CD4-positive, alpha-beta T cell (primary cell): ENCODE measurements at places on chromosomes 1 and 21.

GRCh38 chr1:60034999-60035398 lies 38.6 kb downstream of the C1orf87 start:
- no peak for DNase-seq

GRCh38 chr1:94319319-94320102 lies 82.1 kb upstream of the ARHGAP29 start:
- no peak for DNase-seq

DNA sequence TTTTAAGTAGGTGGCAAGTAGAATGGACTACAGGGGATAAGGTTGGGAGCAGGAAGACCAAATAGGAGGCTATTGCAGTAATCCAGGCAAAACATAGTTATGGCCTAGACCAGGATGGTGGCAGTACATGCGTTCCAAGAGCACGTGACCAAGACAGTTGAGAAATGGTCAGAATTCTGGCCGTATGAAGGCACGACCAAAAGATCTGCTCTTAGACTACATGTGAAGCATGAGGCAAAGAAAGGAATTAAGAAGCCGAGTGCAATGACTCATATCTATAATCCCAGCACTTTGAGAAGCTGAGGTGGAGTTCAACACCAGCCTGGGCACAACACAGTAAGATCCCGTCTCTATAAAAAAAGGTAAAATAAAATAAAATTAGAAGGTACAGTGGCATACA lies 71.3 kb downstream of the LUZP1 start:
- DNase-seq, result no peak

- DNase-seq, result no peak
These were observed 4.4 kb downstream of the ATP1B1 start for GRCh38 chr1:169110689-169111447.

DNA sequence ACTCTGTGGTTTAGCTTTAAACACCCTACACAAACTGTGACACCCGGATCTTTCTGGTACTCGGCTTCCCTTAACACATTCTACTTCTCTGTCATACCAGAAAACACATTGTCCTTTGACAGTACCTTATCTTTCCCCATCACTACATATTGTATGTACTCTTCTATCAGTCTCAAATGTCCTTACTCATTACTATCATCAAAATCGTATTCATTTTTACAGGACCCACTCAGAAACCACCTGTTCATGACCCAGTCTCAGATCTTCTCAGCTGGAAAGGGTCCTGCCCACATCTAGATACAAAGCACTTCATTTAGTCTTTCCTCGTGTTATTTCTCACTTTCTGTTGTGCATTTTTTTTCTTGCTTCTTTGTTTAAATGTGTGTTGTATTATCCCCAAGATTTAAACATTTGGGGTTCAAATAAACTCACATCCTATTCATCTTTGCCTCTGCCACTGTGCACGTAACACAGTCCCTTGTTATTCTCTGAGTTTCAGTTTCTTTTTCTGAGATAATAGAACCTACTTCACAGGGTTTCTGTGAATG lies 27.7 kb downstream of the CD34 start:
- DNase-seq, result no peak

GRCh38 chr1:156471496-156472490 lies 28.8 kb downstream of the MEF2D start:
- no peak for DNase-seq
